Sigmoid colon (tissue), 7 donors: ENCODE measurements at places on chromosomes 6 and 20. TPM values are rescaled to one million over a fixed set of nuclear protein-coding genes. Genes with fewer than 3 reads are reported as not detected.
A peak's percentile ranks its signal among the peaks of the same experiment; 100 is the strongest.

- no peaks in the 10 kb centered on the region for H3K27me3 ChIP-seq
- H3K4me3 ChIP-seq: no peak overlapping the region
- DNase-seq: peak; percentile 38
- no peaks in the 10 kb centered on the region for H3K36me3 ChIP-seq
- no peaks in the 10 kb centered on the region for H3K4me1 ChIP-seq
These were observed 171.9 kb upstream of the PMEPA1 start for GRCh38 chr20:57881466-57882385.

DNA sequence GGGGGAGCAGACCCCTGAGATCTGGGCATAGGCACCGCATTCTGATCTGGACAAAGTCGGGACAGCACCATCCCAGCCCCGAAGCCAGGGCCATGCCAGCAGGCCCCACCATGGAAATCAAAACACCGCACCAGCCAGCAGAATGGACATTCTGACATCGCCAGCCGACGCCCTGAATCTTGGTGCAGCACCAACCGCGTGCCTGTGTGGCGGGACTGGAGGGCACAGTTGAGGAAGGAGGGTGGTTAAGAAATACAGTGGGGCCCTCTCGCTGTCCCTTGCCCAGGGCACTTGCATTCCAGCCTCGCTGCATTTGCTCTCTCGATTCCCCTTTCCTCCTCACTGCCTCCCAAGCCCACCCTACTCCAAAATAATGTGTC is 2.0 kb downstream of the NNAT start:
- peak; percentile 66 for DNase-seq
- no peaks in the 10 kb centered on the region for H3K27me3 ChIP-seq
- H3K36me3 ChIP-seq: no peaks in the 10 kb centered on the region
- peak overlapping the region; percentile 54 for H3K4me3 ChIP-seq

GRCh38 chr20:63690898-63691710 is 5.3 kb upstream of the TNFRSF6B start:
- peaks cover 21% of the 10 kb centered on the region for H3K4me1 ChIP-seq
- peak overlapping the region; percentile 7 for H3K27ac ChIP-seq
- DNase-seq: peak; percentile 70
- peaks cover 15% of the 10 kb centered on the region for H3K36me3 ChIP-seq
- no peak overlapping the region for H3K4me3 ChIP-seq

- H3K4me3 ChIP-seq: no peak overlapping the region
- H3K27me3 ChIP-seq: no peaks in the 10 kb centered on the region
- no peaks in the 10 kb centered on the region for H3K36me3 ChIP-seq
- no peaks in the 10 kb centered on the region for H3K4me1 ChIP-seq
- DNase-seq: peak; percentile 70
These were observed 17.6 kb upstream of the EIF2S2 start for GRCh38 chr20:34129518-34130162.

- H3K4me1 ChIP-seq: peaks cover 19% of the 10 kb centered on the region
- no peak overlapping the region for H3K27ac ChIP-seq
- H3K4me3 ChIP-seq: peak overlapping the region; percentile 69
- no peaks in the 10 kb centered on the region for H3K36me3 ChIP-seq
These were observed 2.7 kb downstream of the BMP2 start for GRCh38 chr20:6769903-6770785.

GRCh38 chr6:165056292-165056691 is 253.1 kb downstream of the C6orf118 start:
- H3K27me3 ChIP-seq: no peaks in the 10 kb centered on the region
- H3K36me3 ChIP-seq: no peaks in the 10 kb centered on the region
- H3K4me3 ChIP-seq: no peak overlapping the region
- DNase-seq: no peak
- no peaks in the 10 kb centered on the region for H3K4me1 ChIP-seq

DNA sequence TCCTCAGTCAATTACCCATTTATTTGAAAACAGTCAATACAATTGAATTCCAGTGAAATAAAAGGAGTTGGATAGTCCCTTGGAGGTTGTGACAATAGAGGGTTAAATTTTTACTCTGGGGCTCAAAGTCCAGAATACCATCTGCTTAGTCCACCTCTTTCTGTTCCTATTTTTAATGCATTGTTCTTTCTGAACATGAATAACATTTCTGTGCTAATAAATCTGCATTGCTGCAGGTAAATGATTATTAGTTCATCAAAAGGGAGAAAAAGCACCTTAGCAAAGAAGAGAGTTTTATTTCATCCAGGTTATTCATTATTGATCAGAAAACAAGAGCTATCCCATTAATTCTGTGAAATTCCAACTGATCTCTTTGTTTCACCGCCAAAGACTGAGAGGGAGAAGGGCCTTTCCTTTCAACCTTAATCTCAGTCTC is 166.1 kb upstream of the OLIG3 start:
- no peaks in the 10 kb centered on the region for H3K36me3 ChIP-seq
- no peak for DNase-seq
- H3K4me3 ChIP-seq: no peak overlapping the region
- H3K4me1 ChIP-seq: no peaks in the 10 kb centered on the region
- H3K27ac ChIP-seq: no peak overlapping the region

GRCh38 chr6:7467007-7467897 is 74.2 kb upstream of the DSP start:
- H3K4me1 ChIP-seq: no peaks in the 10 kb centered on the region
- DNase-seq: no peak
- H3K36me3 ChIP-seq: no peaks in the 10 kb centered on the region
- H3K4me3 ChIP-seq: no peak overlapping the region
- no peak overlapping the region for H3K27ac ChIP-seq

- no peak overlapping the region for H3K4me3 ChIP-seq
- H3K27me3 ChIP-seq: no peaks in the 10 kb centered on the region
- no peak for DNase-seq
- H3K4me1 ChIP-seq: no peaks in the 10 kb centered on the region
- no peaks in the 10 kb centered on the region for H3K36me3 ChIP-seq
These were observed 33.3 kb upstream of the SLC22A16 start for GRCh38 chr6:110509617-110510241.

DNA sequence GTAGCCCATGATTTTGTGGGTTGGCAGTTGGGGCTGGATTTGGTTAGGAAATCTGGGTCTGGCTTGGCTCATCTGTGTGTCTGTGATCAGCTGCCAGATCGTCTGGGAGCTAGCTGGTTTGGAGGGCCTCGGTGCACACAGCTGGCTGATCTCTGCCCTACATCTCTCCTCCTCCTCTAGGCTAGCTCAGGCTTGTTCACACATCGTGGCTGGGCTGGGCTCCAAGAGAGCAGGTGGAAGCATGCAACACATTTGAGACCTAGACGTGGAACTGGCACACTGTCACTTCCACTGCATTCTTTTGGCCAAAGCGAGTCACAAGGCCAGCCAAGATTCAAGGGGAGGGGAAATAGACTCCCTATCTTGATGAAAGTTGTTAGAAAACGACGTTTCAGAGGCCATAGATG is 15.9 kb downstream of the NDUFAF5 start:
- no peak overlapping the region for H3K4me3 ChIP-seq
- peak overlapping the region; percentile 67 for H3K27ac ChIP-seq
- DNase-seq: peak; percentile 96
- no peaks in the 10 kb centered on the region for H3K27me3 ChIP-seq
- H3K36me3 ChIP-seq: peaks cover 5% of the 10 kb centered on the region
- peaks cover 17% of the 10 kb centered on the region for H3K4me1 ChIP-seq

DNA sequence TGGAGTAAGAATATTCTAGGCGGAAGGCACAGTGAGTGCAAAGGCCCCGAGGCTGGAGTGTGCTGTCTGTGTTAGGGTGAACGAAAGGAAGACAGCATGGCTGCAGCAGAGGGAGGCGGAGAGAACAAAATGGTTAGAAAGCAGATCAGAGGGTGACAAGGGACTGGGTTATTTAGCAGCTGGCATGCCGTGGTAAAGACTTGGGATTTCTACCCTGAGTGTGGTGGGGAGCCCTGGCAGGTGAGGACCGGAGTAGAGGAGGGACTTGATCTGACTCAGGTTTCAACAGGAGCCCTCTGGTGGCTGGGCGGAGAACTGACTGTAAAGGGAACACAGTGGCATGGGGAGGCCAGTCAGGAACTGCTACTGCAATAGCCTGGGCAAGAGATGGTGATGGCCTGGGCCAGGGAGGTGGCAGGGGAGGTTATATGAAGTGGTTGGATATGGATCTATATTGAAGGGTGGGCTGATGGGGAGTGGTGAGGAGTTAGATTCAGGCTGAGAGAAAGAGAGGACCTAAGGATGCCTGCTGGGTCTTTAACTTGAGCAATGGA is 38.0 kb downstream of the PIM1 start:
- no peak overlapping the region for H3K4me3 ChIP-seq
- H3K27ac ChIP-seq: no peak overlapping the region
- no peaks in the 10 kb centered on the region for H3K4me1 ChIP-seq
- no peaks in the 10 kb centered on the region for H3K27me3 ChIP-seq
- no peaks in the 10 kb centered on the region for H3K36me3 ChIP-seq

- peak overlapping the region; percentile 98 for H3K27ac ChIP-seq
- H3K4me3 ChIP-seq: peak overlapping the region; percentile 81
- peak; percentile 79 for DNase-seq
- H3K4me1 ChIP-seq: no peaks in the 10 kb centered on the region
- H3K27me3 ChIP-seq: no peaks in the 10 kb centered on the region
These were observed 903 bp downstream of the CNKSR3 start for GRCh38 chr6:154509421-154510143.

- no peaks in the 10 kb centered on the region for H3K4me1 ChIP-seq
- no peak for DNase-seq
- no peak overlapping the region for H3K27ac ChIP-seq
- H3K36me3 ChIP-seq: no peaks in the 10 kb centered on the region
These were observed 16.9 kb downstream of the SNPH start for GRCh38 chr20:1282966-1283365.

- no peaks in the 10 kb centered on the region for H3K4me1 ChIP-seq
- no peaks in the 10 kb centered on the region for H3K36me3 ChIP-seq
- H3K27ac ChIP-seq: no peak overlapping the region
- no peaks in the 10 kb centered on the region for H3K27me3 ChIP-seq
These were observed 22.7 kb upstream of the BMP6 start for GRCh38 chr6:7703148-7703680.

DNA sequence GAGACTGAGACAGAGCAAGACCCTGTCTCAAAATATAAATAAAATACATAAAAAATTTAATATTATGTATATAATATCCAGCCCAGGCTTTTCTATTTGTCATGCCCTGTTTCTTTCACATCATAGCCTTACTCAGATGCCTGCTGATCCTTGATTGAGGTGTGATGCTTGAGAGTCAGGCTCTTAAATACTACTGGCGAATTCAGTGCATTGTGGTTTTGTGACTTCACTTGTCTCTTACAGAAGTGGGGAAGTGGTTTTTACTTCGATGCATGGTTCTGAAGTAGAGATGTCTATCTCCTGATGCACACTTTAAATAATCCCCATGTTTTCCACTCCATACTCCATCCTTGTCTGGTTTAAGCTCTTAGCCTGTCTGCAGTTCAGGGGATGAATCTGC is 29.1 kb downstream of the ASXL1 start:
- H3K4me1 ChIP-seq: peaks cover 28% of the 10 kb centered on the region
- H3K27ac ChIP-seq: peak overlapping the region; percentile 74
- H3K36me3 ChIP-seq: no peaks in the 10 kb centered on the region
- H3K27me3 ChIP-seq: no peaks in the 10 kb centered on the region
- H3K4me3 ChIP-seq: no peak overlapping the region
- no peak for DNase-seq

GRCh38 chr6:158784505-158784904 is 34.7 kb downstream of the EZR start:
- peaks cover 45% of the 10 kb centered on the region for H3K36me3 ChIP-seq
- H3K27ac ChIP-seq: no peak overlapping the region
- no peak for DNase-seq
- no peak overlapping the region for H3K4me3 ChIP-seq
- no peaks in the 10 kb centered on the region for H3K4me1 ChIP-seq

- H3K27me3 ChIP-seq: no peaks in the 10 kb centered on the region
- no peaks in the 10 kb centered on the region for H3K4me1 ChIP-seq
- DNase-seq: no peak
- no peak overlapping the region for H3K4me3 ChIP-seq
These were observed 91.1 kb upstream of the OPRM1 start for GRCh38 chr6:153947808-153948447.

GRCh38 chr20:50646483-50646996 is 44.8 kb downstream of the RIPOR3 start:
- H3K4me1 ChIP-seq: peaks cover 18% of the 10 kb centered on the region
- H3K4me3 ChIP-seq: no peak overlapping the region
- DNase-seq: no peak
- no peaks in the 10 kb centered on the region for H3K36me3 ChIP-seq

Gene DYNLT2
- 1.4 TPM for total RNA-seq

Gene HLA-DMB
- total RNA-seq: 10.2 TPM

Gene MUC21
- total RNA-seq: not detected

Gene FERMT1
- total RNA-seq: 0.36 TPM

Gene PAX1
- not detected for total RNA-seq

Gene RSPH9
- 0.16 TPM for total RNA-seq

Gene NOX3
- not detected for total RNA-seq

Gene SCUBE3
- total RNA-seq: 5.7 TPM

Gene GHRH
- total RNA-seq: not detected
